Lung microvascular endothelial cell (primary cell): ENCODE measurements at places on chromosomes 5 and 9.

DNA sequence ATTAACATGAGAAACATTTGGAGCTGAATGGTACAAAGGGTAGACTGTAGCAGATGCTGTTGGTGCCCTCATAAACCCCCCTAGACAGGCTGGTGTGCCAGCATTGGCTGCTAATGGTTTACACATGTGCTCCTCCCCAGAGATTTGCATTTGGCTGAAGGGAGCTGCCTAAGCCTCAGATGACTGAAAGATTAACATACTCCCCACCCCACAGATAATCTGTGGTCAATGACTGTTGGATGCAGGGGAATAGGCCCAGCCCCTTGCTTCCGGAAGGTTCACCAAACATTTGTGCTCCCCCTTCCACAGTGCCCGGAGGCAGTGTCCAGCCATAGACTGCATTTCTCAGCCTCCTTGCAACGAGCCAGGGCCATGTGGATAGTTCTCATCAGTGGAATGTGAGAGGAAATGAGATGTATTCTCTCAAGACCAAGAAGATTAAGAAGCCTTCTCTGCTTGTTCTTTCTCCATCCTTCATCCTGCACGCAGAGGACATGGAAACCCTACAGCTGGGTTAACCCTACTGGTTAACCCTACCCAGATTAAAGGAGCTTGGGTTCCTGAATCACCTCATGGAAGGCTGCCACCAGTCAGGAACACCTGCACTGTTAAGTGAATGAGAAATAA lies 79.6 kb downstream of the PHAX start:
- no peak for DNase-seq

GRCh38 chr5:89350684-89351083 lies 467.7 kb upstream of the MEF2C start:
- no peak for DNase-seq

DNA sequence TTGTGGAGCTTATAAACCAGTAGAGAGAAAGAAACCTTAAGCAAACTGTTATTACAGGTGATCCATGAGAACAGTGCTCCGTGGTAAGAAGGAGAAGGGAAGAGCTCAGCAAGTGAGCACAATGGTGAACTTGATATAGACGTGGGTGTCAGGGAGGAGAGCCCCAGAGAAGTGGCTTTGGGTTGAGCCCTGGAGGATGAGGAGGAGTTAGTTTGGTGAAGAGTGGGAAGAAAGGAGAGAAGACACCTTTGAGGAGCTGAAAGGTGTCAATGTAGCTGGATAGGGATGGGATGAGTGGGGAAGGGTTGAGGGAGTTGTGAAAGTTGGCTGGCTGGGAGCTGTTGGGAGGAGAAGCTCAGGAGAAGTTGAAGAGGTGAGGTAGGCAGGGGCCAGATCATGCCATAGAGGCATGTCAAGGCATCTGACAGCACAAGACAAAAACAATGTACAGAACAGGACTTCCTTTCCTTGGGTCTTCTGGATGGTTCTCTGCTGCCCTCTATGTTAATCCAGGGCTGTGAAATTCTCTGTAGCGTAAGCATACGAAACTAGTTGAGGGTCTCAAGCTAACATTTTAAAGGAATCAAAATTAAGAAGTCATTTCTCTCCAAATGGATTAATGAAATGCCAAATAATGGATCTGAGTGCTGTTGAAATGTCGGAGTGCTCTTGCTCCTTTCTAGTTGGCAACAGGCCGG lies 501.9 kb downstream of the KDM4C start:
- DNase-seq: no peak

- no peak for DNase-seq
Observed at GRCh38 chr5:62620761-62621160, 42.1 kb downstream of the LRRC70 start.

DNA sequence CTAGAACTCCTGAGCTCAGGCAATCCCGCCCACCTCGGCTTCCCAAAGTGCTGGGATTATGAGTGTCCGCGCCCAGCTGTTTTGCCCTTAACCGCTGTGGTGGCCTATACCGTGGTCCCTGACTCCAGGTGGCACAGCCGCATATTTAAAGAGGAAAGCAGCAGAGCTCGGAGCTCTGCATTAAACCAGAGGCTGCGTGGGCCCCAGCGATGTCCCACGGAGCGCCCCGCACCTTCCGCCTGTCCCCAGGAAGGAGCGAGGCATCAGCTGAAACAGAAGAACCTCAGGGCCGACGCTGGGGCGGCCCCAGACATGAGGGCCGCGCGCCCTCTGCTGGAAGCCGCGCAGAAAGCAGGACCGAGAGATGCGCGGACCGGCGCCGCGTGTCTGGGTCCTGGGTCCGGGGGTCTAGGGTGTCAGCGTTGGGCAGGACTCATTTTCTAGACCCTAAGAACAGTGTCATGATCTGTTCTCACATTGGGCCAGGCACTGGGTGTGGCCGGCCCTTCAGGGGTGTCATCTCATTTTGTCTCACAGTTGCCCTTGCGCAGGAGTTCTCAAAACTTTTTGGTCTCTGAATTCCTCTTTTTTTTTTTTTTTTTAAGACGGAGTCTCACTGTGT lies 37.7 kb downstream of the LAMC3 start:
- peak; percentile 65 for DNase-seq

DNA sequence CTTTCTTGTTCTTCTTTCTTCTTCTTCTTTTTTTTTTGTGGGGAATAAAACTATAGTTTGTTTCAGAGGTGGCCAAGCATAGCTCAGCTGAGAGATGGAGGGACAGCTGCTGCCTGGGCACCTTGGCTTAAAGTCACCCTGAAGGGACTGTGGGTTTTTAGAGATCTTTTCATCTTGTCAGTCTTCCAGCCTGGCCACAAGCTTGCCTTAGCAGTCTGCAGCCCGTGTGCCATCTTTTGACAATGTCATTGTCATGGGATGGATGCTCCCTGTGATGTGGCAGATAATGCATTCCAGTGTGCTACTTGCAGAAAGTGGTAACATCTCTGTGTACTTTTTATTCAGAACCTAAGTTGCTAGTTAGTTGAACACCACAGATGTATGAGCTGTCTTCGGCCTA lies 280.8 kb downstream of the FANCC start:
- DNase-seq: no peak

- no peak for DNase-seq
Observed at GRCh38 chr9:95724253-95724991, 151.1 kb upstream of the ERCC6L2 start.

DNA sequence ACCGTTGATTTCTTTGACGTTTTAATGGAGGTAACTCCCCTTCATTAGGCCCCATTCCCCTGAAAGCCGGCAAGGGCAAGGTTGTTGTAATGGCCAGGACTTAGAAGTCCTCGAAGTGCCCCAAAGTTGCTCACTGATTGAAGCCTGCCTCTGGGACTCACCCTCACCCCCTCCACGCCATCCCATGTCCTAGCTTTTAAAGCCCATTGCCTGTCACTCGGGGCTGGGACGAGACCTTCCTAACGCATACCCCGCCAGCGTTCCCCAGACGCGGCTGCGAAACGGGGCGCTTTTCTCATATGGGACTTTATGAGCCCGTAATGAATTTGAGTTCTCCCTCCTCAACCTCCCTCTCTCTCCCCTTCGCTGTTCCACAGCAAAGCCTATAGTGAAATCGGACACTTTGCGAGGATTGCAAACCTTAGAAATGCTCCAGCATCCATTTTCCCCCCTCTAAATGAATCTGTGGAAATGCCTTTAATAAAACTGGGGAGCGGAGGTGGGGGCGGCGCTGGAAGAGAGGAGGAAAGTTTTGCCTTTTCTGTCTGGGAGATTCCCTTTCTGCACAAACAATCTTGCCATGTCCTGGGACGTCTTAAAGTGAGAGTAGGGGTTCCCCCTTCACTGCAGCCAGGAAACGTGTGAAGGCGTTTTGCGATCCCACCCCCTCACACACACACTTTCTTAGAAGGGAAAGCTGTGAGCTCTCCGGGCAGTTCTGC lies 1.5 kb downstream of the PAPPA start:
- peak; percentile 39 for DNase-seq

DNA sequence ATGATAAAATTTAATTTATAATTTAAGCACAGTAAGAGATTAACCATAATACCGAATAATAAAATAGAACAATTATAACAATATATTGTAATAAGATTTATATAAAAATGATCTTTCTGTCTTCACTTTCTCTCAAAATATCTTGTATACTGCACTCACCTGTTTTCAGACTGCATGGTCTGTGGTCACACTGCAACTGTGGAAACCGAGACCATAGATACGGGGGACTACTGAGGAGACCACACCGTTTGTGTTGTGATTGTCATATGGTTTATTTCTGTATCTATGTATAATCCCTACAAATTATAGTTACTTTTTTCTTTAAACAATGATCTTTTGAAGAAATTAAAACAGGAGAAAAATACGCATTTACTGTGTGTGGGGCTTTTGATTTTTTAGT lies 78.8 kb upstream of the TNFAIP8 start:
- DNase-seq: no peak

DNA sequence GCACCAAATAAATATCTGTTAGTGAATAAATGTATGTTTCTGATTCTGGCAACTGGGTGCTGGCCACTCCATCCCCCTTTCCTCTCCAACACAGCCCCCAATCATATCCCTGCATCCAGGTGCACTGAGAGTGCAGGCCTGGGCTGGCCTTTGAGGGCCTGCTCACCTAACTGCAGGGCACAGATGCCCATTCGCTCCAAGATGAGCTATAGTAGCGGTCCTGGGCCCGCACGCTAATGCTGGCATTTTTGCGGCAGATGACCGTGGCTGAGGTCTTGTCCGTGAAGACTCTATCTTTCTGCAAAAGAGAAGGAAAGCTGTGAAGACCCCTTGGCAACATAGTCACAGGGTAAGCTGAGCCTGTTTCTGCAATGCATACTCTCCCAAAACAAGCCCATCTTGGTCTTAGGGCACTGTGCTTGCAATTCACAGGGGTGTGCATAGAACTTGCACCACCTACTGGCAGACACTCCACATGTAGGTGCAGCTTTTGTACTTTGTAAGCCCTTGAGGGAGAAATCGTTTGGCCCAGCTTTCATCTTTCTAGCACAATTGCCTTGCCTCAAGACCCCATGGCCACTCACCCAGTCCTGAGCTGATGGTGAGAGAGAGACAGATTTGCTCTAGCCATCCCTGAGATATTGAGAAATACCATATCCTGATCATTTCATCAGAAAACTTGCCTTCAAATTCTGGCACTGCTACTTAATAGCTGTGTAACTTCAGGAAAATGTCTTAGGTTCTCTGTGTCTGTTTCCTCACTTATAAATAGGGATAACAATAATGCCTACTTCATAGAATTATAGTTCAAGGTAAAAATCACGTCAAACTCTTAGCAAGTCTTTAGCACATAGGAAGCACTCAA lies 13.5 kb downstream of the IL12B start:
- peak; percentile 72 for DNase-seq

DNA sequence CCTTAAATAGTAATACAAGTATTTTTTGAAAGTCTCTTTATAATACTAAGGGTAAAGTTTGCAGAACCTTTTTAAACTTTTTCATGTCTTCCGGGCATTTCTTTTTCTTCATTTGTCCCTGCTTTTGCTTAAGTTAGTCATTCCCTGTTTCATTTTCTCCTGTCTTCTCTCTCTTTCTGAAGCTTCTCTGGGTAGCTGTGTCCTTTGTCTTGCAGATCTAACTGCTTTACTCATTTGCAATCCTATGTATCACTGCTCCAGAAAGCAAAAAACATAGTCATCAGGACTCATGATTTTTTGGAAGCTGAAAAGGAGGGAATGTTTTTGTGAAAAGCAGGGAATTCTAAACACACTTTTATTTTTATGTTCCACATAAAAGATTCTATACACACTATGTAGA lies 301.7 kb downstream of the MRPS30 start:
- no peak for DNase-seq

GRCh38 chr9:109950710-109951443 lies 170.9 kb downstream of the PALM2AKAP2 start:
- DNase-seq: no peak

DNA sequence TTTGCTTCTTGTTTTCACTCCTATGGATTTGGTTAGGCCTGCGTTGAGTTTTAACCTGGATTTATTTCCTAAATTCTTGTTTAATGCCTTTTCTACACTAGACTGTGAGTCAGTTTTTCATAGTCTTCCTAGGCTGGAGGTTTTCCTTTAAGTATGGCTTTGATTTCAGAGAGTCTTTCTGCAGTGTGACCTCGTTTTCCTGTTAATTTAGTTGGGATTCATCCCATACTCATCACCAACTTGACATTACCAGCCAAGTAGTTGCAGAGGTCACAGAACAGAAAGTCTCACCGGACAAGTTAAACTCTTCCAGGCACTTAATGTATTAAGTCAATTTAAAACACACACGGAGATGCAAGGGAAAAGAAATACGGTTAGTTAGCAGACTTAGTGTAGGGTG lies 29.7 kb upstream of the AUH start:
- no peak for DNase-seq

DNA sequence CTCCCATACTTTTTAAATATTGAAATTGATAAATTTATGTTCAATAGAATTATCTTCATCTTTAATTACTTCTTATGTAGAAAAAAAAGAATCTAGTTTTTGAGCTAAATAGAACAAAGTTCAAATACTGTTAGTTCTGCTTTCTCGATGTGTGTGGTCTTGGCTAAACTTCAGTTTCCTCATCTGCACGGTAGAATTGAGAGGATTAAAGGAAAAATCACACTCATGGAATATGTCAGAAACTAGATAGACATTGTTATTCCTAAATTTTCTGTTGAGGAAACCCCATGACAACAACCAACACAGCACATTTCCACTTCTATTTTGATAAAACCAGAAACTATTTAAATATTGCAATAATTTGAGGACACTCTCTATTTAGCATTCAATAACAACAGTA lies 100.3 kb downstream of the MUSK start:
- no peak for DNase-seq
